ENCODE measurements at places on chromosomes 1 and 21.
A peak's percentile ranks its signal among the peaks of the same experiment; 100 is the strongest.

DNA sequence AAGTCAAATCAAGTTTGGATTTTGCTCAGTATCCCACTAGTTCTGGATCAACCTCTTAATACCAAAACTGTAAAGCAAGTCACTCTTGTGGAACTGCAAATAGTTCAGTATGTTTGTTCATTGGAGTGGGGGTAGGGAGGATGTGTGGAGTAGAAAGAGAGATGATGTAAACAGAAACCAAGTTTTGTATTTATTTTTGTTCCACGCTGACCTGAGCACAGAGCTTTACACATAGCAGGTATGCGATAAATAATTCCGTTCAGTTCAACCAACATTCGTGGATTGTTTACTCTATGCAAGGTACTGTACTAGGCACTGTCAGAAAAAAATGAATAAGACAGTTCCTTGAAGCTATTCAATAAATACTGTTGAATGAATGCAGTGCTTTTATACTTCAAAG, 4.5 kb upstream of the ZNF644 start:
- no peak for DNase-seq

- DNase-seq: no peak
Observed at GRCh38 chr1:207754974-207755700, 3.3 kb downstream of the CD46 start.

DNA sequence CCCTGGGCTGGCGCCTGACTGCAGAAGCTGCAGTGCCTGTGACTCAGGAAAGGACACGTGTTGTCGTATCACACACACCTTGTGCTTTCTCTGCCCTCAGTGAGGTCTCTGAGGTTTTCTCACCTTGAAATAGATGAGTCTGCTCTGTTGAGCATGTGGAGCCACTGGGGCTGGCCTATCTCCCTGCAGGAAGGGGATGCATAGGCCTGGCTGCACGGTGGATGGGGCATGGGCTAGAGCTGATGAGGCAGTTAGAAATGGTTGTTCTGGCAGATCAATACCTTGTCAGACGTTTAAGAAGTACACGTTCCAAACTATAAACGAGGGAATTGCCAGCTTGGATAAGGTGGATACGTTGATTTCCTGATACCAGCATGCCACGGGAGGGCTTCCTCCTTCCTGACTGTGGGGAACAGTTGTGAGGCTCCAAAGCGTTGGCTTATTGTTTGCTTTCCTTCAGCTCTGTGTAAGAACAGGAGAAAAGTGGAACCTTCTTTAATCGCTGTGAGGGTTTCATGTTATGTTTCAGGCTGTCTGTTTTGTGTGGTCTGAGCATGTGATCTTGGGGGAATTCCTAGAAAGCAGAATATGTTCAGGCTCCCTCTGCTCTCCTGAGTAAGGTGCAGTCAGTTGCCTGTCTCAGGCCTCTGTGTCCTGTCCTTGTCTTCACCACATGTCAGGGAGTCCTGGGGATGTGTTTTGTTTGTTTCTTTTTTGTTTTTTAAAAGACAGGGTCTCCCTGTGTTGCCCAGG, 44.8 kb downstream of the PCNT start:
- peak; percentile 29 for DNase-seq

GRCh38 chr1:11874624-11875023, 15.9 kb upstream of the NPPB start:
- no peak for DNase-seq

GRCh38 chr1:222454186-222454585, 93.7 kb downstream of the HHIPL2 start:
- no peak for DNase-seq

GRCh38 chr1:224217655-224218623, 34.9 kb downstream of the DEGS1 start:
- DNase-seq: no peak

- no peak for DNase-seq
Observed at GRCh38 chr1:154863315-154864174, 6.5 kb downstream of the KCNN3 start.
